ENCODE measurements at places on chromosomes 6 and 20.

DNA sequence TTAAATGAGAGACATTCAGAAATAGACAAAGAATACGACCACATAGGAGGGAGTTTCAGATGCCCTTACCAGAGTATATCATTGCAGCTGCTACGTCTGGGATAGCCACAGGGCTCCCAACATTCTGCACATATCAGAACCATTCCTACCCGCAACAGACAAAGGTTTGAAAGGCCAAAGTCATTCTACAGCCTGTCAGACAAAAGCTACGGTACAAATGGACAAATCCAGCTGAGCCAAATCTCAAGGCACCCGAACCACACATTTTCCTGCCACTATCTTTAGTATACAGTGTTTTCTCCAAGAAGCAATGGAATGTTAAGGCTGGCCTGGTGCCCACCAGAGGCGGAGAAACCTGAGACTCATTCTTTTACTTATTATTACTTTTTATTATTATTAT lies 30.5 kb upstream of the LYRM2 start:
- no peak for DNase-seq

DNA sequence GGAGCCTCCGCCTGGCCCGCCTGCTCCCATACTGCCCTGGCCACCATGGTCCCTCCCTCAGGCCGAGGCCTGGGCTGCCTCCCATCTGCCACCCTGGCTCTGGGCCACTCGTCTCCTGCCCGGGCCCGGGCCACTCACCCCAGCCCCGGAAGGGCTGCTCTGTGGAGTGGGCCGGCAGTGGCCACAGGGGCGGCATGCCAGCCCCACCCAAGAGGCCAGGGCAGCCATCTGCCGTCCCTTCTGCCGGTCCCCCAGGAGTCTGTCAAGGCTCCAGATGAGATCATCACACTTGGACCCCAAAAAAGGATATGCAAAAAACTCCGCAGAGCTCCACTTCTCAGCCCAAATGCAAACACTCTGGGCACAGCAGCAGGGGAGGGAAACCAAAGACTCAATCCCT lies 23.8 kb upstream of the TLDC2 start:
- no peak for DNase-seq

- DNase-seq: no peak
Observed at GRCh38 chr6:96898241-96898851, 655 bp upstream of the NDUFAF4 start.

GRCh38 chr6:99073223-99073622 lies 125.5 kb upstream of the FBXL4 start:
- no peak for DNase-seq

DNA sequence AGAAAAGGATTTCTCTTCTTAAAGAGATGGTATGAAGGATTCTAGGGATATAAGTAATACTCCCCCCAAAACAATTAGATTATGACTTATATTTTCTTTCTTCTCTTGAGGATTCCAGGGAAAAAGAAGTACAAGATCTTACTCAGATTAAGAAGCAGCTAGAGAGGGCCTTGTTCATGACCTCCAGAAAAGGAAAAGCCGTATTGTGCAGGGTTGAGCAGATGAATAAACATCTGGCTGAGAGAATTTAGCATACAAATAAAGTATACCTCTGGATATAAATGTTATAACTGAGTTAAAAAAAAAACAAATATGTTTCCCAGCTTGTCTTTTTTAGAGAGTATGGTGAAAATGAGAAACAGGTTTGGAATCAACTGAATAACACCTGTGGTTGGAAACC lies 11.3 kb downstream of the MYO6 start:
- no peak for DNase-seq

GRCh38 chr20:37901654-37902503 lies 1.0 kb upstream of the VSTM2L start:
- no peak for DNase-seq

- DNase-seq: no peak
Observed at GRCh38 chr20:8216375-8217200, 84.5 kb downstream of the PLCB1 start.

DNA sequence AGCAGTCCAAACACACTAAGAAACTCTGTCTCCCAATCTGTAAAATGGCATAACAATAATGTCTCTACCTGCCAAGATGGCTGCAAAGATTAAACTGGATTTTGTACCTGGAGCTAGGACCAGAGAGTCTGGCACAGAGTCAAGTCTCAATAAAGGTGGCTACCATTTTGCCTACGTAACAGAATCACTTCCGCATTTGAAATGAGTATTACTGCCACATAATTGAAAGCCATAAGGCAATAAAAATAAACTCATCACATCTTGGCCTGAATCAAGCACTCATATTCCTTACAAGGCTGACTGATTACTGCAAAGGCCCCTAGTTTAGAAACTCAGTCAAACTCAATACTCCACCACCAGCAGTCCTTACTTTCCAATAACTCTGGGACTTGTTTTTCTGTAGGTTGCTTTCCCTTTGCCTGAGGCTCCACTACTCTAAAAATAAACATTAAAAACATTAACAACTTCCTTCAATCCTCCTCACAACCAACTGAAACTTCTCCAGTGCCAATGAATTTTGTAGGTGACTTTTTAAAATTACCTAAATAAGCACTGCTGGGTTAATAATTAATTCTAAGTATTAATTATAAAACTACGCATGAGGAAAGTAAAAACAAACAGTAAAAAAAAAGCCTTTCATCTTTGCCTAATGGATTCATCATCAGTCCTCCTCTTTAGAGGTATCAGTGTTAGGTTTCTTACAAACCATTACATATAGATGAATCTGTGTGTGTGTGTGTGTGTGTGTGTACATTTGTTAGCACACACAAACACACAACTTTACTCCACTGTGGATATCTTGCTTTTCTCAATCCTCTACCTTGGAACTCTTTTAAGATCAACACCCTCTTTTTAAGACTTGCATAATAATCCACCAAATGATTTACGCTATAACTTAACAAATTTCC lies 3.7 kb downstream of the KIF16B start:
- no peak for DNase-seq

DNA sequence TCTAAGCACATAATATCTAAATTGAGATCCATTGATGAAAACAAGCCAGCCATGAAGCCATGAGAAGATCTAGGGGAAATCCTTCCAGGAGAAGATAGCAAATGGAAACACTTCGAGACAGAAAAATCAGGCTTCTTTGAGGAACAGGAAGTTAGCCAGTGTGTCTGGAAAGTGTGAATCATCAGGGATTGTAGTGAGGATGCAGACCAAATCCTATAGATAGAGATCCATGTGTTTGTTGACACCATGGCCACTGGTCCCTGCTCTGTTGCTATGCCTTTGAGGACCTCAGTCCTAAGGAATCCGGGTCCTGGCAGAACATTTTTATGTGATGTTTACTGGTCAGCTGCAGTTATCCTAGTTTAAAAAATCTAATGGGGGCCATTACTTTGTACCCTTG lies 6.6 kb upstream of the ELOVL2 start:
- no peak for DNase-seq

GRCh38 chr6:116969211-116969863 lies 92.3 kb downstream of the RFX6 start:
- DNase-seq: peak; percentile 25

- DNase-seq: no peak
Observed at GRCh38 chr6:160943997-160944396, 47.6 kb upstream of the MAP3K4 start.

GRCh38 chr6:71466362-71466761 lies 177.8 kb downstream of the OGFRL1 start:
- DNase-seq: no peak

DNA sequence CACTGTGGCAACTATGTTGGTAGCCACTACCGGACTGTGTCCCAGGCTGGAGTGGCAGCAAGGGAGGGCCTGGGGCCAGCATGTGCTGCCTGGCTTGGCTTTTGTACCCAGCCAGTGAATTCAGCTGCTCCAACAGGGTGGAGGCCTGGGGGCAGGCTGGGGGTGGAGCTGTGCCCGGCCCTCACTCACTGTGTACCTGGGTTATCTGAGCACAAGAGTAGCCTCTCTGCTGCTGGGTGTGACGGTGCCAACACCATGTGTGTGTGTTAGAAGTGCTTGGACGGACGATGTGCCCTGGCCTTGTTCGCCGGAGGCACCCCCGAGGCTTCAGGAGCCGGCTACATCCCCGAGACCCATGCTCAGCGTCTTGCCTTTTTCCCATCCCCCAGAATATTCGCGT lies 49.2 kb downstream of the EFCAB8 start:
- DNase-seq: no peak

DNA sequence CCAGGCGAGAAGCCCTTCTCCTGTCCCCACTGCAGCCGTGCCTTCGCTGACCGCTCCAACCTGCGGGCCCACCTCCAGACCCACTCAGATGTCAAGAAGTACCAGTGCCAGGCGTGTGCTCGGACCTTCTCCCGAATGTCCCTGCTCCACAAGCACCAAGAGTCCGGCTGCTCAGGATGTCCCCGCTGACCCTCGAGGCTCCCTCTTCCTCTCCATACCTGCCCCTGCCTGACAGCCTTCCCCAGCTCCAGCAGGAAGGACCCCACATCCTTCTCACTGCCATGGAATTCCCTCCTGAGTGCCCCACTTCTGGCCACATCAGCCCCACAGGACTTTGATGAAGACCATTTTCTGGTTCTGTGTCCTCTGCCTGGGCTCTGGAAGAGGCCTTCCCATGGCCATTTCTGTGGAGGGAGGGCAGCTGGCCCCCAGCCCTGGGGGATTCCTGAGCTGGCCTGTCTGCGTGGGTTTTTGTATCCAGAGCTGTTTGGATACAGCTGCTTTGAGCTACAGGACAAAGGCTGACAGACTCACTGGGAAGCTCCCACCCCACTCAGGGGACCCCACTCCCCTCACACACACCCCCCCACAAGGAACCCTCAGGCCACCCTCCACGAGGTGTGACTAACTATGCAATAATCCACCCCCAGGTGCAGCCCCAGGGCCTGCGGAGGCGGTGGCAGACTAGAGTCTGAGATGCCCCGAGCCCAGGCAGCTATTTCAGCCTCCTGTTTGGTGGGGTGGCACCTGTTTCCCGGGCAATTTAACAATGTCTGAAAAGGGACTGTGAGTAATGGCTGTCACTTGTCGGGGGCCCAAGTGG lies 5.3 kb downstream of the SNAI1 start:
- no peak for DNase-seq
